ENCODE measurements at places on chromosomes 1 and 21.

DNA sequence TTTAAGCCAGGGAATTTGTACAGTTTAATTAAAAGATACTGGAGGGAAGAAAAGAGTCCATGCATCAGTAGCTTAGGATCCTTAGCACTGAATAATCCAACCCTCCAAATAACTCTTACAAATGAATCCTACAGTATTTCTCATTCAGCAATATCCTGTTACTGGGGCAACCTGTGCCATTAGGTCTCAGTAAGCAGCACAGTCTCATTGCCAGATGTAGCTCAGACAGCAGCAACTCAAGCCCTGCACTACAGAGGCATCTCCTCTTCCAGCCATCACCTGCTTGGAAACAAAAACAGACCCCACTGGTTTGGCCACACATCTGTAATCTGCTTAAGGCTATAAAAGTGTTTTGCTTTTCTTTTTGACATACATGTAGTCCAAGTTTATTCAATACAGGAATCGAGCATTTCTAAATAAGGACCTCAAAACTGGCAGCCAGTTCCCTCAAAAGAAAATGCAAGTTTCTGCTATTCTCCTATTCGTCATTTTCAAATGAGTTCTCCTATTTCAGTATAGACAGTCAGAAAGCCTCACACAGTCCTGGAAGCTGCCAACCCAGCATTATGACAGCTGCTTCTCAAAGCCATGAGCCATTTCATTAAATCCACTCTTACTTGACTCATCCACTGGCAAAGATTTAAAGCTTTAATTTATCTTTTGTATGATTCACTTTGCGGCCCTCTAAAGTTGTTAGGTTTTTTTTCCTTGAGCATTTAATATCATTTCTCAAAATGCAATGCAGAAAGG, 129.0 kb downstream of the APP start:
- DNase-seq = no peak

GRCh38 chr1:203586496-203587081, 40.0 kb upstream of the ATP2B4 start:
- DNase-seq = no peak

DNA sequence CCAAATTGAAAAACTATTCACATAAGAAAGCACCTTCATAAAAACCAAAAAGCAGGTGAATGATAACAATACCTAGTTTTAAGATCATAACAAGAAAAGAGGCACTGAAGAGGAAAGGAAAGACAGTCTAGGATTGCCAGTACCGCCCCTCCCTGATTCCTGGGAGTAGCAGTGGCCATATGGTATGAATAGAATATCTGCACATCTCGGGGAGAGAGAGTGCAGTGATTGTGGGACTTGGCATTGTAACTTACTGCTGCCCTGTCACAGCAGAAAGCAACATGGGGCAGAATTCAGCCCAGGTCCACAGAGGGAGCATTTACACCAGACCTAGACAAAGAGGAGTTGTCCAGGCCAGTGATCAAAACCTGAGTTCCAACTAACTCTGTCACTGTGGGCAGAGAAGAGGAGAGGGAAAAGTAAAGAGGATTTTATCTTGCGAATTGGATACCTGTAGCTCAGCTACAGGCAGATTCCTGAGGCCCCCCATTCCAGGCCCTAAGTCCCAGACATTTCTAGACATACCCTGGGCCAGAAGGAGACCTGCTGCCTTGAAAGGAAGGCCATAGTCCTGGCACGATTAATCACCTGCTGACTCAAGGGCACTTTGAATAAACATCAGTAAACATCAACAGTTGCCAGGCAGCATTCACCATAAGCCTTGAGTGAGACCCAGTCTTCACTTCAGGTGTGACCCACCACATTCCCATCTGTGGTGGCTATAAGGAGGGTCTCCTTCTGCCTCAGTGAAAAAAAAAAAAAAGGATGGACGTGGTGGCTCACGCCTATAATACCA, 397.5 kb downstream of the TGFB2 start:
- DNase-seq = no peak

- DNase-seq = no peak
Measured at GRCh38 chr1:164840936-164841335, 282.0 kb downstream of the PBX1 start.

DNA sequence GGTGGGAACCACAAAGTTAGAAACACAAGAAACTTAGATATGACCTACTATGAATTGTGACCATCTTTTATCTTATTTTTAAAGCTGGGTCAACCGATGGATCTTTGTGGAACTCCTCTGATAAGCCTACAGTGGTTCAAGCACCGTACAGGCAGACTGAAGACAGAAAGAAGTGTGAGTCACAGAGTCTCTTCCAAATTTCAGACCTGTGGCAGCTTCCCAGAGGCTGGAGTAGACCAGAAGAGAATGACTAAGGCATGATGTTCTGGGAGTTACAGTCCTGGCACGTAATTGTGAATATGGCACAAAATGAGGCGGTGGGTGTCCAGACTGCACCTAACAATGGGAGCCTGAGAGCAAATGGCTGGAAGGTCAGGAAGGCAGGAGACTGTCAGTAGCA, 70.0 kb downstream of the LMO4 start:
- DNase-seq = no peak

GRCh38 chr1:238581332-238581731, 690.6 kb upstream of the ZP4 start:
- DNase-seq = no peak

DNA sequence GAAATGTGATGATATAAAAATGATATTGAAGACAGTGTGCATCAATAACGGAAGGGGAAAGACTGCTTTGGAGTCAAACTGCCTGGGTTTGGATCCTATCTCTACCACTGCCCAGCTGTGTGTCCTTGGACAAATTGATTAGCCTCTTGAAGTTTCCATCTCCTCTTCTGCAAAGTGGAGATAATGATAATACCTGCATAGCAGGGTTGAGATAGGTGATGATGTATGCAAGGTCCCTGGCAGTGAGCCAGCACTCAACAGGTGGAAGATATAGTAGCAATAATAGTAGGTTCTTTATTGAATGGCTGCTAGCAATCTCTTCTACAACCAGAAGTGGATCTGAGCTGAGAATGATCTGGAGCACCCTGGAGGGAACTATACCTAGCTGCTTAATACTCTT, 166.7 kb downstream of the MIS18A start:
- DNase-seq = no peak

DNA sequence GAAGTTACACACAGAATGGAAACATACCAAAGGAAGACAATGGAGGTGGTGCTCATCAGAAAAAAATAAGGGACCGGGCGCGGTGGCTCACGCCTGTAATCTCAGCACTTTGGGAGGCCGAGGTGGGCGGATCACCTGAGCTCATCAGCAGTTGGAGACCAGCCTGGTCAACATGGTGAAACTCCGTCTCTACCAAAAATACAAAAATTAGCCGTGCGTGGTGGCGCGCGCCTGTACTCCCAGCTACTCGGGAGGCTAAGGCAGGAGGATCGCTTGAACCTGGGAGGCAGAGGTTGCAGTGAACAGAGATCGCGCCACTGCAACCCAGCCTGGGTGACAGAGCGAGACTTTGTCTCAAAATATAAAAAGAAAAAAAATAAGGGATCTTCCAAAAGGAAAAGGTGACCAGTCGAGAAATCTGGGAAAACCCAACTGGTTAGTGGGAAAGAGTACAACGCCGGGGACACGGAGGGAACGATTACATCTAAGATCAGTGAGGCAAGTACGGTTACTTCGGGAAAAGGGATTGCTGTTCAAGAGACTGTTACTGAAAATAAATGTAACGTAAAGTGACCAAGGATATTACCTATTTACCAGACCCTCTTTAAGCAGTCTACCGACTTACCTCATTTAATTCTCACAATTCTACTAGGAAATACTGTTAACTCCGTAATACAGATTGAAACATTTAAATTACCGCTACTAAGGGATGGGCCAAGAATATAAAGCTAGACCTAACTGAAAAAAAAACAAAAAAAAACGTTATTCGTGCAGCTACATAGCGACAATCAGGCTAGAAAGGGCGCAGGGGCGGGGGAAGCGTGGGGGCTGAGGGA, 822 bp downstream of the CCT3 start:
- no peak for DNase-seq

- DNase-seq = no peak
Measured at GRCh38 chr1:21149855-21150432, 26.8 kb downstream of the EIF4G3 start.

DNA sequence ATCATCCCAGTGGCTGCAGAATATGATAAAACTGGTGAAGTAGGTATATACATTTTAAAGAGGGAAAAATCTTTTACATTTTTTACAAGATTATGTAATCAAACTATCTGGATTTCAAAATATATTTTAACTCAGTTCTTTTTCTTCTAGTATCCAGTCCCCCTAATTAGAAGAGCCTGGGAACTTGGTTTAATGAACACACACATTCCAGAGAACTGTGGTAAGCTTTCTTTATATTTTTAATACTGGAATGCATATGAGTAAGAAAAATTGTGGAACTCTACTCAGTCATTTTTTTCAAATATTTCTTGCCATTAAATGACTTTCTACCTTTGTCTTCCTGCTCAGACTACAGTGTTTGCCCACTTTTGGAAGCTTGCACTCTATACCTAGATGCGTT, 8.2 kb downstream of the ACADM start:
- DNase-seq = no peak

DNA sequence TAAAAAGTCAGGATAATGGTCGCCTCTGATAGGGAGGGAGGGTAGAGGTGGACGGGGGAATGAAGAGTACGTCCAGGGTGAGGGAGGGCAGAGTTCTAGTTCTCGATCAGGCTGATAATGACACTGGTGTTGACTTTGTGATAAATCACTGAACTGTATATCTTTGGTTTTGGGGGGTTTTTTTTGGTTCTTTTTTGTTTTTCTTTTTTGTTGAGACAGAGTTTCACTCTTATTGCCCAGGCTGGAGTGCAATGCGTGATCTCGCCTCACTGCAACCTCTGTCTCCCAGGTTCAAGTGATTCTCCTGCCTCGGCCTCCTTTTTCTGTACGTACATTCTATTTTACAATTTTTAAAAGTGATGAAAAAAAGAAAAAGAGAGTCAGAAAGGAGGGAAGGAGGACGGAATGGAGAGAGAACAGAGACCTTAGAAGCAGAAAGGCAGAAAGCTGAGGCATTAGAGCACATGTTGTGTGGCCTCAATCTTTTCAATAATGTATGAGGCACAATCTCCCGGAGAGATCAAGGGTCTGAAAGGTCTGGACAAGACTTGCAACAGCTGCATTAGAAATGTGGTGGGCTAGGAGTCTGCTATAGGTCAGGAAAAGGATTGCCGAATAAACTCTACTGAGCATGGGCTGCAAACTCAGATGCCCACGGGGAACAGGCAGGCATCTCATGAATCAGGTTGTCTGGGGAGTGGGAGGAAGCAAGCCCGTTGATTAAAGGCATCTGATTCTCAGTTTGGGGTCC, 174.8 kb downstream of the TOMM20 start:
- no peak for DNase-seq

GRCh38 chr1:29590583-29591565, 354.6 kb downstream of the PTPRU start:
- no peak for DNase-seq

GRCh38 chr1:109531826-109532364, 7.8 kb upstream of the GPR61 start:
- DNase-seq = no peak
